Fibroblast of upper back skin (primary cell): ENCODE measurements at places on chromosomes 5 and 9.

GRCh38 chr9:130321539-130321938, 56.0 kb downstream of the HMCN2 start:
- DNase-seq: no peak

DNA sequence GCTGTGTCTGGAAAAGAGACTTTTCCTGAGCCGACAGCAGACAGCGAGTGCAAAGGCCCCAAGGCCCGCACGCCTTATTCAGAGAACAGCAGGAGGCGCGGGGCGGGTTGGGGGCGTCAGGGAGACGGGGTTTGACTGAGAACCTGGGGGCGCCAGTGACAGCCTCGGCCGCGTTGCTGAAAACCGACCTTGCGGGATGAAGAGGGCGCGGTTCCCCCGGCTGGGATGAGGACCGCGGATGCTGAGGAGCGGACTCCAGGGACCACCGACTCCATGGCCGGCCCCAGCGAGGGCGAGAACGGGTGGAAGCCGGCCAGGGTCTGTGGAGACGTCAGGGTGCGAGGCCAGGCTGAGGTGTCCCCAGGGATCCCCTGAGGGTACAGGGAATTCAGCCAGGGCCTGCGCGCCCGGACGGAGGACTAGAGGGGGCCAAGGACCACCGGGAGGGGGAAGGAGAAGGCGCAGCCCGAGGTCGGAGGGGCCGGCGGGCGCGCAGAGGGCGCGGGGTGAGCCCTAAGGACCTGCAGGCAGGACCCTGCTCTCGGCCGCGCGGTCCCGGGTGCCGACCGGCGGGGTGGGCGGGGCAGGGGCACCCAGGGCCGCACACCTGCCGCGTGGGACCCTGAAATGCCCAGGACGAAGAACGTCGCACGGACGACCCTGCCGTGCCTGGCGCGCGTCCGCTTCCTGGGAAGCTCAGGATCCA, 837 bp upstream of the AHRR start:
- DNase-seq: no peak

- no peak for DNase-seq
Measured at GRCh38 chr5:6902597-6902996, 189.4 kb downstream of the TENT4A start.

DNA sequence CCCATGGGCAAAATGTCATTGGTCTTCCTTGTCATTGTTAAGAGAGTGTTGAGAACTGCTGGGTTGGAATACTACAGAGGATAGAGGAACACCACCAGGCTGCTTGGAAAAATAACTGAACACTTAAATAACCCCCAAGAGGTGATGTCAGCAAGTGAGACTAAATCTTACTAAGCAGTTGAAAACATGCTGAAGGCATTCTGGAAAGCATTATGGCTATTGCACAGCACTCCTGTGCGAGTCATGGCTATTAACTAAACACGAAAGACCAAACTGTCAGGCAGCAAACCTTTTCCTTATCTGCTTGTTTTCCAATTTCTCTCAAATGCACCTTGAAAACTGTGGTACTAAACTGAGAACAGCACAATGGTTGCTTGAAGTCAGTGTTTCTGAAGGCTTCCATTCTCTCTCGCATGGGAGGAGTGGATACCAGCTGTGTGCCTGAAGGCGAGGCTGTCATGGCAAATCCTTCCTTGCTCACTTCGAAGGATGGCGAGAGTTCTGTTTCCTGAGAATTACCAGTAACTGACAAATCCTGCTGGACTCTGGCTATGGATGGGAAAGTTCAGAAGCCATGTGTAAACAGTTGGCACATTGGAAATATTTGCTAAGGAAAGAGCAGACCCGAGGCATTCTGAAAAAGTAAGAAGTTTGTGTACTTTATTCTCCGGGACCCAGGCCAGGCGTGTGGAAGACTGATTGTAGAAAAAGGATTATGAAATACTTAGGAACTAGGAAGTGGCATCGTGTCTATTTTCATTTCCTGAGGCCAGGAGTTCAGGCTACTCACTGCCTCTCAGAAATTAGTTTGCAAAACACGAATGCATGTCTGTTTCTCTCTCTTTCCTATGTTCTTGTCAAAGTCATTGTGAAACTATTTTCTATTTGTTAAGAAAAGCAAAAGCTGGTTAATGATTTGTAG, 182.1 kb downstream of the DMRT2 start:
- peak; percentile 81 for DNase-seq

- DNase-seq: no peak
Measured at GRCh38 chr9:5851445-5851844, 18.5 kb upstream of the ERMP1 start.

- DNase-seq: peak; percentile 83
Measured at GRCh38 chr9:35847792-35848572, 19.0 kb downstream of the TMEM8B start.

DNA sequence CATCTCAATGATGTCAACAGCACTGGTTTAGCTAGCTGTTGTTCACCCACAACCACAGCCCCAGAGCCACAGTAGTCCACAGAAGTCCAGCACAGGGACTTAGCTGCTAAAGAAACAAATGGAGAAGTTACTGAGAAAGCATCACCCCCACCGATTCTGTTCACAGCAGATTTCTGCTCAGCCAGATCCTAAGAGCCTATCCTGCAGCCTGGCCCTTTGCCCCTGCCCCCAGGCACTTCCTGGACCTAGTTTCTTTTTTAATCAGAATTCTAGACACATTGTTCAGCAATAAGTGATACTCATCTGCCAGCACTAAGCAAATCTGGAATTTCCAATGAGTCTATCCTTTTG, 7.4 kb downstream of the B4GALT1 start:
- DNase-seq: peak; percentile 73

- no peak for DNase-seq
Measured at GRCh38 chr9:118650417-118650816, 718.8 kb downstream of the BRINP1 start.

DNA sequence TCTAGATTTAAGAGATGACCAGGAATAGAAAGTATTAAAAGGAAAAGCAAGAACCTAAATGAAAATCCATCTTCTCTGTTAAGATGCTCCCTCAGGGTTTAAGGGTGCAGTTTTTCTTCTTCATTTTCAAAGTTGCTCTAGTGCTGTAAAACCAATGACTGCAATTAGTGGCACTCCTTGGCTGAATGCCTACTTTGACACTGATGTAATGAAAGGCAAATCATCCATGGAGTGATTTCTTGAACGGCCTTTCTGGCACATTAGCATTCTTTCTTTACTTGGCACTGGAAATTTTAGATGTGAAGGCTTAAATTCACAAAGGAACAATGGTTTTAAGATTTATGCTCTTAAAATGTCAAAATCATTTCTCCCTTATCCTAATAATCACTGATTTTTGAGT, 19.3 kb upstream of the ISCA1 start:
- DNase-seq: no peak

GRCh38 chr9:96327694-96328352, 25.8 kb upstream of the HSD17B3 start:
- DNase-seq: peak; percentile 70

DNA sequence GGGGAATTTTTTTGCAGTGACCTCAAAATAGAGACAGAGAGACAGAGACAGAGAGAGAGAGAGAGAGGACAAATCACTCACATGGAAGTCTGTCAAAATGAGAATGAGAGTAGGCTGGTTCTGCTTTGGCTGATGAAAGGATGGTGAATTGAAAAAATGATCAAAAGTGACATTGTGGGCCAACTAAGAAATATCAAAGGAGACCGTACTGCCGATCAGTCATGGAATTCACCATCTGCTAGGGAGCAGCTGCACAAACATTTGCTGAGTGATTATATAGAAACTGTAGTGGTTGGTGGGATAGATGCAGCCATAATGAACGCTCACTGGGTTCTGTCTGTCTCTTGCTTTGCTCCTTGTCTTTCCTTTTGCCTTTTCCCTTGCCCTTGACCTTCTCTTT, 476.6 kb upstream of the SGCD start:
- DNase-seq: peak; percentile 11

DNA sequence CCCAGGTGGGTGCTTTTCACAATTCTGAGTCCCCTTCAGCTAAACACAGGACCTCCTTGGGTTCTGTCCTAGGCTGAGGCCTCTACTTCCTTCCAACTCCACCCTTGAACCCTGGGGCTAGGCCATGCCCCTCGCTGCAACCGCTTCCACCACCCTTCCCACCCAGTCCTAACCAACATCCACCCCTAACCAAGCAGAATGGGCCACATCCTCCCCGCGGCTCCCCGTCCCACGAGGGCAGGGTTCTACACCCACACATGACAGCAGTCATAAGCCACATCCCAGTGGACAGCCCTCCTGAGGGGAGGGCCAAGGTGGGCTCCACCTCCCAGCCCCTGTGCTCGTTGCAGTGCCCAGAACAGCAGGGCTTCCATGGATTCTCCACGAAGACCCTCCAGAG, 65.8 kb downstream of the SHB start:
- no peak for DNase-seq

- DNase-seq: no peak
Measured at GRCh38 chr5:170269579-170269978, 28.0 kb downstream of the LCP2 start.

- peak; percentile 1 for DNase-seq
Measured at GRCh38 chr5:141182248-141182647, at the start of gene PCDHB16. TSS of gene PCDHB16 (plus strand) at chr5:141182387. CDS start at chr5:141182560, 173 bp downstream.

- DNase-seq: no peak
Measured at GRCh38 chr9:86093788-86094555, 5.4 kb downstream of the GOLM1 start.

GRCh38 chr9:96854651-96855273, 448 bp upstream of the ZNF782 start:
- DNase-seq: no peak

GRCh38 chr5:132688536-132689339, 14.9 kb downstream of the IL4 start:
- DNase-seq: peak; percentile 31

DNA sequence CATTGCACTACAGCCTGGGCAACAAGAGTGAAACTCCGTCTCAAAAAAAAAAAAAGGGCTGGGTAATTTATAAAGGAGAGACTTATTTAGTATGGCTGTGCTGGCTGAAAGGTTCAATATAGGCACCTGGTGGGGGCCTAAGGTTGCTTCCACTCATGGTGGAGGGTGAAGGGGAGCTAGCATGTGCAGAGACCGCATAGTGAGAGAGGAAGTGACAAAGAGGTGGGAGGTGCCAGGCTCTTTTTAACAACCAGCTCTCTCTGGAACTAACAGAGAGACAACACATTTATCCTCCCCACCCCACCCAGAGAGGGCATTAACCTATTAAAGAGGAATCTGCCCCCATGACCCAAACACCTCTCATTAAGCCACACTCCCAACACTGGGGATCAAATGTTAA, 28.9 kb upstream of the SERINC5 start:
- no peak for DNase-seq

- DNase-seq: peak; percentile 92
Measured at GRCh38 chr5:68086857-68087256, 128.7 kb upstream of the PIK3R1 start.
